Fibroblast of skin of scalp (primary cell): ENCODE measurements at places on chromosomes 4 and X.

- no peak for DNase-seq
These were observed 779.0 kb upstream of the INTU start for GRCh38 chr4:126853715-126854114.

GRCh38 chr4:95288552-95288951 lies 260.2 kb downstream of the UNC5C start:
- no peak for DNase-seq

GRCh38 chrX:12308420-12308819 lies 170.1 kb downstream of the FRMPD4 start:
- DNase-seq, result no peak

DNA sequence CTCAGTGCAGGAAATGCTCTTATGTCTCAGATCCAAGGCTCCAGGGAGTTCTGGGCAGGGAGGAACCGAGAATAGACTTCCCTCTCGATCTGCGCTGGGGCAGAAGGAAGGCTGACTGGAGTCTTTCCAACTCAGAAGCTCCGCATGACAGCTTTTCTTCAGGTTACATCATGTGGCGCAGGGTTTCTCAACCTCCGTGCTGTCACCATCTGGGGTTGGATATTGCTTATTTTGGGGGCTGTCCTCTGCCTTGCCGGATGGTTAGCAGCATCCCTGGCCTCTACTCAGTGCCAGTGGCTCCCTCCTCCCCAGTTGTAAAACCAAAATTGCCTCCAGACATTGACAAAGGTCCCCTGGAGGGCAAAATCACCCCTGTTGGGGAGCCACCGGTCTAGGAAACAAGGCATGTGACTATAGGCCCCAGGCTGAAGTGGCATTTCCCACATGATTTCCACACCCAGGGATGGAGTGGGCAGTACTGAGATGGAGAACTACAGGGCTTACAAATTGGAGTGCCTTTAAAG lies 21.4 kb downstream of the REELD1 start:
- DNase-seq, result peak; percentile 50
